Fibroblast of skin of scalp (primary cell): ENCODE measurements at places on chromosomes 3 and 15.

DNA sequence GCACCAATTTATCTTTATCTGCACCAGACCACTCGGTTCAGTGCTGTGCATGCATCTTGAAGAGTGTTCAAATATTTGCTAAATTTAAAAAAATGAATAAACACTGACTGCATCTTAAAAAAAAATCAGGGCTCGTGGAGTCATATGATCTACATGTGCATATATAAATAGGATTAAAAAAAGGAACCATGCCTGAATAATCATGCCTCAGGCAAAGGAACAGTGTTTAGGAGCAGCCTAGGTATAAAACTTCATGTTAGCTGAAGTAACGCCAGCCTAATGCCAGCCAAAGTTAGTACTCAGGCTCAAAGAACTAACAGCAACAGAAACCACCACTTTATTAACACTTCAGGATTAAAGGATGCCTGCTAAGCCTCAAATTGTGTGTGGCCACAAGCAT lies 9.5 kb downstream of the ABCC5 start:
- DNase-seq: no peak

GRCh38 chr3:195011231-195011834 lies 259.6 kb downstream of the XXYLT1 start:
- DNase-seq: no peak

- DNase-seq: no peak
Observed at GRCh38 chr3:140344082-140344454, 333.8 kb upstream of the TRIM42 start.

- peak; percentile 92 for DNase-seq
Observed at GRCh38 chr15:71752604-71753289, 57.6 kb upstream of the NR2E3 start.

DNA sequence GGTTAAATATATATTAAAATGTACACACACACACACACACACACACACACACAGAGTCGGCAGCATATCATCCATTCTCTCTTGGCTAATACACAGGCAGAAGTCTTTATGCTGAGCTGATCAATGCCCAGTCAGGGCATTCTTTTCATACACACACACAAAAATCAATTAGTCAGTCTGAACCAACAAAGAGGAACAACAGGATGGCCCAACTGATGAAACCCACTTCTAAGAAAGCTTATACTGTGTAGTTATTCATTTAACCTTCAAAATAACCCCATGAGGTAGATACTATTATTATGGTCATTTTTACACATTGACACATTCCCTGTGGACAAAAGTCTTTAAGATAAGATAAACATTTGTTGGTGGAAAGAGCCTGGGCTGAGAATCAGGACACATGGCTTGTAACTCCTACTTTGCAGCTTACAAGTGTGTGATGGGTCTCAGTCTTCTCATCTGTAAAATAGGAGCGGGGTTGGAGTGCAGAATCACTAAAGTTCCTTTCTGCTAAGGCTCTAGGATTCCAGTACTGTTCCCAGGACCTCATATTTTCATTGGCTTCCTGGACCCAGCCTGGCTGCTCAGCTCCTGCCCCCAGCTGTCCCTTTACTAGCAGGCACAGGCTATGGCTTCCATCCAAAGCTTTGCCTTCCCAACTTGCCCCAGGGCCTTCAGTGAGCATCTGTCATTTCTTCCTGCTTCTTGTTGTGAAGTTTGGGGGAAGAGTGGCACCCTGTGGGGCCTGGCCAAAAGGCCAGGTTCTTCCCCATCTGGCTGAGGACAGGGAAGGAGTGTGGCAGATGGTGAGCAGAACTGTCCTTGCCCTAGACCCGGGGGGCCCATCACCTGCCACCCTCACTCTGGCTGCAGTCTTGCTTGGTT lies 27.2 kb upstream of the GLCE start:
- no peak for DNase-seq

- DNase-seq: peak; percentile 28
Observed at GRCh38 chr15:95293456-95294031, 1037.0 kb upstream of the NR2F2 start.
